A549 treated with Hydrocortisone at 1 μM for 4 hours (cell line): ENCODE measurements at places on chromosomes 3 and 15. TPM values are rescaled to one million over a fixed set of nuclear protein-coding genes. Genes with fewer than 3 reads are reported as not detected.

The GOLGA6D gene
- total RNA-seq, result 0.03 to 0.08 TPM in 2 of 5 replicates, not detected in the others

The AMIGO3 gene
- total RNA-seq, result 0.12 to 1.2 TPM (median 0.69 TPM) in 5 replicates

The KBTBD13 gene
- total RNA-seq, result not detected in 5 replicates

The CBLB gene
- 12.4 to 18.1 TPM (median 15.6 TPM) in 5 replicates for total RNA-seq

The TEX55 gene
- not detected in 5 replicates for total RNA-seq

The SLC28A2 gene
- total RNA-seq, result not detected in 5 replicates
